ENCODE measurements at places on chromosomes 12 and 14.

- no peak for DNase-seq
Measured at GRCh38 chr12:8636581-8636980, 23.9 kb upstream of the AICDA start.

- DNase-seq = peak; percentile 53
Measured at GRCh38 chr12:53538209-53538689, 31.0 kb upstream of the NPFF start.

DNA sequence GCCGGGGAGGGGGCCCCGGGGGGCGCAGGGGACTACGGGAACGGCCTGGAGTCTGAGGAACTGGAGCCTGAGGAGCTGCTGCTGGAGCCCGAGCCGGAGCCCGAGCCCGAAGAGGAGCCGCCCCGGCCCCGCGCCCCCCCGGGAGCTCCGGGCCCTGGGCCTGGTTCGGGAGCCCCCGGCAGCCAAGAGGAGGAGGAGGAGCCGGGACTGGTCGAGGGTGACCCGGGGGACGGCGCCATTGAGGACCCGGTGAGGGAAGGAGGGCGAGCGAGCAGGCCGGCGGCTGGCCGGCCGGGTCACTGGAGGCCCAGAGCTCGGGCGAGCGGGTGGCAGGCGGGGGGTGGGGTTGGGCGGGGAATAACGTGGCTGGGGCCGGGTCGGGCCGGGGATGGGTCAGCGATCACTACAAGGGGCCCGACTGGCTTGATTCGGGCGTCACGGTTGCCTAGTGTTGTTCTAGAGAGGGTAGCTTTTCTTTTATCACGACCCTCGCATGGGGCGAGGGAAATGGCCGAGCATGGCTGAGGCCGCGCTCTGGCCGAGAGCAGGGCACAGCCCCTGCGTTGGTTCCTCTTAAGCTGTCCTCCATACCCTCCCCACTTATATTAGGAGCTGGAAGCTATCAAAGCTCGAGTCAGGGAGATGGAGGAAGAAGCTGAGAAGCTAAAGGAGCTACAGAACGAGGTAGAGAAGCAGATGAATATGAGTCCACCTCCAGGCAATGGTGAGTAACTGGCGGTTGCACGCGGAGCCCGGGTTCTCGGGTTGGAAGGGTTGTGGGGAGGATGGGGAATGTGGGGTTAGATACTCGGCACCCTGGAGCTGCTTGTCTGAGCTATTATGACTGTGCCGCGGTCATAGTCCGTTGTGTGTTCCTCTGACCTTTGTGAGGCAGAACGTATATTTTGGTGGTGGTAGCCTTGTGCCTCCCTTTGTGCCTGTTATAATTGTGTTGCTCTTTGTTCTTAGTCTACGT, 603 bp downstream of the PABPN1 start:
- no peak for DNase-seq

GRCh38 chr12:129662234-129662633, 241.6 kb downstream of the TMEM132D start:
- no peak for DNase-seq

GRCh38 chr14:73022051-73022450, 4.9 kb downstream of the ZFYVE1 start:
- no peak for DNase-seq

DNA sequence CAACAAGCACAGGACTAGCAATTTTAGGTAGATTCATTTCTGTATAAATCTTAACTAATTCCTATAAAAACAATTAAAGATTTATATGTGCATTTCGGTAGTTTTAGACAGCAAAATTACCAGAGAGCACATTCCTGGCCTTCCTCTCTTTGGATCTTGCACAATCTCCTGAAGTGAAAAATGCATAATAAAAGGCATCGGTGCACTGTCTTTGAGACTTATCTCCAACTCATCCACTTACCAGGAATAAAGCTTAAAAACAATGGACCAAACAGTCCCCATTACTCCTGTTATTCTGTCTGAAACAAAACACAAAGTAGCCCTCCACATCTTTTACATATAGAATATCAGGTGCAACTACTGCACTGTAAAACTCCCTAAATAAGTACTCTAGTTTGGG, 69.3 kb downstream of the HECTD1 start:
- no peak for DNase-seq

DNA sequence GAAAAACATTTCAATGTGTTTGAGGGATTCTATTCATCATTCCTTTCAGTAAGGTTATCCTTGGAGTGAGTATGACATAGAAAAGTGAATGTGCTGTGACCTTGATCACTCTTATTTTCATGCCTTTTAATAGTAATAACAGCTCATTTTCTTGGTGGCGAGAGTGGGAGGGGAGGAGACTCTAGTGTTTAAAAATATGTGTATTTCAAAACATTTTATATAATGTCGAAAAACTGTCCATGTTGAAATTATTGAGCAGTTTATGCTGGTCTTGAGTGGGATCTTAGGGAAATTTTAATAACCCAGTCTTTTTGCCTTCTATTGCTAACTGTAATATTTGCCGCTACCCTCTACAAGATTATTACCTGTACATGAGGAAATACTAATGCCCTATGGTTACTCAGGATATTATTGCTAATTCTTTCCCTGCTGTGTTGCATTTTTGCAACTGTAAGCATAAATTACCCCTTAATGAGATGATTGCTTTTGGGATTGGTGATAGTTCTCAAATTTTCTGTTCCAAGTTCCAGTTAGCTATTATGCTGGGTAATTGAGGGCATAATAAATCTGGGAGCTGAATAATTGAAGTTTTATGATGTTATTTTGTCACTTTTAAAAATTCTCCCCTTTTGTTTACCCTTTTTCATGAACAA, 21.9 kb downstream of the ATF7IP start:
- no peak for DNase-seq

DNA sequence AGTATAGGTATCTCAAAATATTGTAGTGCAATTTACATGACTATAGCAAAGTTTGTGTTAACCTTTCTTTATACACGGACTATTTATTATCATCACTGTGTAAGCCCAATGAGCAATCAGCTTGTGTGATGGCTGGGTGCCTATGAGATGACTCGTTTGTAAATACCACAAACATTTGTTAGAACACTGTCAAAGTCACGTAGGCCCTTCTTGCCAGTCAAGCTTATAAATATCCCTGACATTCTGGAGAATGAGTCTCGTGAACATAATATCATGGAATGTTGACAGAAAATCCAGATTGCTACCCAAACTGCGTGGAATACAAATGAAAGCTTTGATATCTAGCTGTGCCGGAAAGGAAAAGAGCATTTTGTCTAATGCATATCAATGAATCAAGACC, 648.3 kb upstream of the MDGA2 start:
- peak; percentile 35 for DNase-seq

DNA sequence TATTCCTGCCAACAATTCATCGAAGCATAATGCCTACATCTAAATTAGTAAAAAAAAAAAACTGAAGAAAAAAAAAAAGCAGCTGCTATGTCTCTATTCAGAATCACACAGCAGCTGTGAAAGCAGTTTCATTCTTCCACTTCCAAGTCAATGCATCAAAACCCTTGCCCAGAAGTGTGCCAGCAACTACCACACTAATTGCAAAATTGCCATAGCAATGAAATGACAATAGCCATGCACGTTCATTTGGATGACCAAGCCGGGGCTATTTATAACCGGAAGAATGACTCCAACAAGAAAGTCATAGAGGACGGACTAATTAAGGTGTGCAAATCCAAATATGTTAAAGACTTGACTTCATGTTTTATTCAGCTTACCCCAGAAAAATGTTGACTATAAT, 42.5 kb downstream of the SLC2A13 start:
- peak; percentile 16 for DNase-seq

- no peak for DNase-seq
Measured at GRCh38 chr14:56744016-56744415, 66.3 kb downstream of the OTX2 start.

- no peak for DNase-seq
Measured at GRCh38 chr14:34220921-34221320, 241.1 kb downstream of the SPTSSA start.

GRCh38 chr12:5503774-5504173, 71.9 kb downstream of the NTF3 start:
- no peak for DNase-seq

GRCh38 chr14:58825606-58826005, 187.8 kb downstream of the DACT1 start:
- peak; percentile 27 for DNase-seq

GRCh38 chr12:108846290-108846701, 11.1 kb downstream of the SSH1 start:
- no peak for DNase-seq

- DNase-seq = peak; percentile 72
Measured at GRCh38 chr12:77122236-77122635, 56.9 kb upstream of the E2F7 start.

DNA sequence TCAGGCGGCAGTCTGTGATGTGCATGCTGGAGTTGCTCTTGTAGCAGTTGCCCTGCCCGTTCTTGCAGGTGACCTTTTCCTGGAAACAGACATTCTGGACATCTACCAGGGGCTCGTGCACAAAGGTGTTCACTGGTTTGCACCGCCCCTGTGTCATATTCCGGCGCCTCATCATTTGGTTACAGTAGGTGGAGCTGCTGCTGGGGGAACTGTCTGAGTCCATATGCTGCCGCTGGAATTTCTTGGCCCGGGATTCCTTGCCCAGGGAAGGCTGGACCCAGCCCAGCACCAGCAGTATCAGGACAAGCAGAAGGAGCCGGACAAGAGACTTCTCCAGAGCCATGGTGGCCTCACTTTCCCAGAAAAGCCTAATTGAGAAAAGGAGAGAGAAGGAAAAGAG, 918 bp downstream of the RNASE1 start:
- no peak for DNase-seq

GRCh38 chr14:39015964-39016577, 87.0 kb downstream of the SEC23A start:
- no peak for DNase-seq

GRCh38 chr14:49677643-49678042, 10.4 kb downstream of the POLE2 start:
- no peak for DNase-seq

DNA sequence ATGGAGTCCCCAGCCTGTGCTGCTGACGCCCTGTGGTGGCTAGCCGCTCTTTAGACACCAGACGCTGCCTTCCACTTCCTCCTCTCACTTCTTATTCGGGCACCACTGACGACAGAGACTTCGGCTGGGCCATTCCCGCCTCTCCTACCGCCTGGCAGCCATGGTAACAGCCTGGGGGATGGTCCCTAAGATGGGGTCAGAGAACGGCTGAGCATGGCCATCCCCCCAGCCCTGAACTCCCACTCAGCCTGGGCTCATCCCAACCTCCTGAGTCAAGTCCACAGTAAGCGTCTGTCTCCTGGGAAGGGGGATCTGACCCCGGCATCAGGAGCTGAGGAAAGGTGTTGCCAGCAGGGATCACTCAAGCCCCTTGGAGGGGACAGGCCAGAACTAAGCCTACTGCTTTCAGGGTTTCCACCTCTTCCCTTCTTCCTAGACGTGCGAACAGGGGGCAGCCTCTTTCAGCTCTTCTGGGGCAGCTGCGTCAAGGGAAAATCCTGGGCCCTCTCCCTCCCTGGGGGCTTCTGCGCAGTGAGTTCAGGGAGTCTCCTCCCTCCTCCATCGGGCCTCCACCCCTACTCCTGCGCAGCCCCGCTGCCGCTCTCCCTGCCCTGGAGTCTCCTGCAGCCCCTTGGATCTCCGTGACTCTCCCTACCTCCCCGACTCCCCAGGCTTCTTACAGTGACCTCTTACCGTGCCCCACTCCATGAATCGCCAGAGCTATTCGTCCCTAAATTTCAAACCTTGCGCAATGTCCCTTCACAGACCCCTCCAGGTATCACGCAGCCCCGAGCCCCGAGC, 643 bp upstream of the TAMALIN start:
- DNase-seq = no peak

DNA sequence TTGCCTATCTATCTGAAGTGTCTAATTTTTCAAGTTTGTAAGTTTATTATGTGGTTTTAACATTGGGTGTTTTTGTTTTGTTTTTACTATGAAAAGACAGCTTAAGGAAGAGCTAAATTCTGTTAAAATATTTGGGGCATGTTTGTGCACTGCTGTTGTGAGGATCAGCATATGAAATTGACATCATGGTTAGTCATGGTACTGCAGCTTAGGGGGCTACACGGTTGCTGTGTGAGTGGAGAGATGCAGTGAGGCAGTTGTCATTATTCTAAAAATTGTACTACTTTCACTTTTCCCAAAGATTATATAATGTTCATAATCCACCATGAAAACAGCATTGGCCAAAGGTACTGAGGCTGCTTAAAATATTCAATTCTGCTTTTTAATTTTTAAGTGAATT, 49.0 kb downstream of the ZC3H14 start:
- no peak for DNase-seq

- no peak for DNase-seq
Measured at GRCh38 chr12:6666211-6666610, 3.3 kb upstream of the ING4 start.

- DNase-seq = no peak
Measured at GRCh38 chr12:131204416-131205274, 250.9 kb downstream of the ADGRD1 start.

DNA sequence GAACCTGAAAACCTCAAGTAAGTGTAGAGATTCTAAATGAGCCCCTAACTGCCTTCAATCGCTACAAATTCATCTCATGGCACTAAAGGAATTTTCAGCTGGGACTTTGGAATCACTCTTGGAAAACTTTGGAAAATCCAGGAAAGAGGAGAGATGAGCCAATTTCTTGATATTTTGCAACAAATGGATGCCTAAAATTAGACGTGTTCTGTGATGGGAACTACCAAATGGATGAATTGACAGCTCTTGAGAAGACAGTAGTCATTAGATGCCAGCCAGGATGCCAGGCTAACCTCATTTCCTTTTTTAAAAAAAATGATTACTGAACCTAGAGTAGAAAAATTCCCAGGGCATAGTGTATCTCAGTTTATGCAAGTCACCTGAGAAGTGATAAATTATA, 78.3 kb downstream of the NPAS3 start:
- DNase-seq = no peak

DNA sequence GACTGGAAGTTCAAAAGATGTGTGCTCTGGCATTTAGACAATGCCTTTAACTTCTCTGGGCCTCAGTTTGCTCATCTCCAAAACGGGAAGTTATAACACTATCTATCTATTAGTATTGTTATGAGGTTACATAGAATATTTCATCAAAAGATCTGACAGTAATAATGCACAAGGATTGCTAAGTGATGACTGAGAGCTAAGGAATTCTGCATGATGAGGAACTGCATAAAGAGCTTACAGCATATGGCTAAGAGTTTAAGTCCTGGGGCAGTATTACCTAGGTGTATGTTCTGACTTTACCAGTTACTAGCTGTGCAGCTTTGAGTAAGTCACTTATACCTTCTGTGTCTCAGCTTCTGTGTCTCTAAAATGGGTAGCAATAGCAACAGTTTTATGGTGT, 160.1 kb upstream of the TMPO start:
- DNase-seq = no peak

GRCh38 chr12:94805749-94806529, 155.6 kb upstream of the TMCC3 start:
- DNase-seq = peak; percentile 20

GRCh38 chr14:37992499-37992898, 215.2 kb upstream of the SSTR1 start:
- no peak for DNase-seq
